ENCODE measurements at places on chromosomes 1 and 21.

DNA sequence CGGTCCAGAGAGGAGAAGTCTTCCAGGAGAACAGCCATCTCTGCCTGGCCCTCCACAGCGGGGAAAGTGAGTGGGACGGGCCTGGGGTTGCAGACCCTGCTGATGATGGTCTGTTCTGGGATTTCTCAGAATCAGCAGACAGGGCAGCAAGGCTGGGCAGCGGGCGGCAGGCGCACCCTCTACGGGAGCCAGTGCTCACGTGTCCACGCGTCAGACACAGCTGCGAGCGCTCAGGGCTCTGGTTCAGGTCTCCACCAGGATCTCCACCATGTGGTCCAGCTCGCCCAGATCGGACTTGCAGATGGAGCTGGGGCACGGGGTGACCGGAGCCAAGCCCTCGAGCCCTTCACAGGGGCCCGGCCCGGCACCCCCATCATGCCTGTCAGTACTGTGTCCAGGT lies 5.5 kb downstream of the CLCA4 start:
- no peak for DNase-seq

DNA sequence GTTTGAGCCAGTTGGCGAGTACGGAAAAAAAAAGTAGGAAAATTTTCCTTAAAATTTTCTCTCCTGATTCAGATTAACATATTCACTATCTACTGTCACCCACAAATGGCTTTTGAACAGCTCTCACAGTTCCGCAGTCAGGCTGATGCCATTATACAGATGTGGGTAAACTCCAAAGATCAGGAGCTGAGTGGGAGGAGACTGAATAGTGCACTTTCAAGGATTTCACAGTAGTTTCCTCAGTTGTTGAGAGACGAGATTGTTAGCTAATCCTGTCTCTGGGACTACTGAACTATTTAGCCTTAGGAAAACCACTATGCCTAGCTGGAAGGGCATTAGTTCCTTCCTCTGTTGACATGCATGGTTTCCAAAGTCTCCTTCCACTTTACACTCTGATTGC lies 3.2 kb upstream of the DISP1 start:
- no peak for DNase-seq

DNA sequence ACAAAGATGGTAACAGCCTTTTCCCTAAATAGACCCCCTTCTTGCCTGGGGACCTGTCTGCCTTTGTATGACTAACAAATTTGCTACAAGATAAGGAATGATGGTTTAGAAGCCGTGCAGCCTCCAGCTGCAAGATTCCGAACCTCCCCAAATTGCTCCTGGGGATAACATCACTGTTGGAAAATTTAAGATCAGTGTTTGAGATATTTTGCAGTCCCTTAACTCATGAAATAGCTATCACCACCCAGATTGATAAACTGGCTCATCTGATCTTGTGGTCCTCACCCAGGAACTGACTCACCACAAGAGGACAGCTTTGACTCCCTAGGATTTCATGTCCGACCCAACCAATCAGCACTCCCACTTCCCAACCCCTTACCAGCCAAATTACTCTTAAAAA lies 254.7 kb downstream of the USH2A start:
- DNase-seq = no peak

DNA sequence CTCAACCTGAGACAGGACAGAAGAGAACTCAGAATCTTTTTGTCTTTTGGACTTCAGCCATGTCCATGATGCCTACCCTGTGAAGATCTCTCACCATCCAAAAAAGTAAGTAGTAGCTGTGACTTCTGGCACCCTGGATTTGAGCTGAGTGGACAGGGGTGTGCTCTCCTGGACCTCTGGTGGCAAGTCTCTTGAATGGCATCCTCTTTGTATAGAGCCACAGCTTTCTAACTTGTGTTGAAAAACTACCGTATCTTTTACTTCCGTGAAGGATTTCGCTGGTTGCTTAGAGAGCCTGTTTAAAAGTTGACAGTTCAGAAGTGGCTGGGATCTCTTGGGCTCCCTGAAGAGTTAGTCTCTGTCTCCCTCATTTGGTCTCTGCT lies 1.8 kb downstream of the MFN2 start:
- no peak for DNase-seq

- DNase-seq = no peak
Measured at GRCh38 chr1:50604580-50604979, 181.3 kb upstream of the DMRTA2 start.

- no peak for DNase-seq
Measured at GRCh38 chr1:159428536-159428935, 3.5 kb upstream of the OR10J4 start.

- DNase-seq = no peak
Measured at GRCh38 chr1:45979074-45979777, 153.2 kb downstream of the PIK3R3 start.

DNA sequence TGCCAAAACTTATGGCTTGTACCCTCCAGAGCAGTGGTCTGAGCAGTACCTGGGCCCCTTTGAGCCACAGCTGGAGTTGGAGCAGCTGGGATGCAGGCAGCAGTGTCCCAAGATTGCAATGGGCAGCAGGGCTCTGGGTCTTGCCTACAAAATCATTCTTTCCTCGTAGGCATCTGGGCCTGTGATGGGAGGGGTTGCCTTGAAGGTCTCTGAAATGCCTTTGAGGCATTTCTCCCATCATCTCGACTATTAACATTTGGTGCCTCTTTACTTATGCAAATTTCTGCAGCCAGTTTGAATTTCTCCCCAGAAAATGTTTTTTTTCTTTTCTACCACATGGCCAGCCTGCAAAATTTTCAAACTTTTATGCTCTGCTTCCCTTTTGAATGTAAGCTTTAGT lies 31.0 kb upstream of the TSPAN2 start:
- DNase-seq = no peak

DNA sequence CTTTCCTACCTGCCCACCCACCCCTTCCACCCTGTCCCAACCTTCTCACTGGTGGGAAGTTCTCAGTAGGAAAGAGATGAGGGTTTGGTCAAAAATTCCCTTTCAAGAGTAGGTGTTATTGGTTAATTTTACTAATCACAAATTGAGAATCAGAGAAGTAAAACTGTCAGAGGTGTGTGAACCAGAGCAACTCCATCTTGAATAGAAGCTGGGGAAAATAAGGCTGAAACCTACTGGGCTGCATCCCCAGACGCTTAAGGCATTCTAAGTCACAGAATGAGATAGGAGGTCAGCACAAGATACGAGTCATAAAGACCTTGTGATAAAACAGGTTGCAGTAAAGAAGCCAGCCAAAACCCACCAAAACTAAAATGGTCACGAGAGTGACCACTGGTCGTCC lies 11.5 kb downstream of the PLA2G2D start:
- no peak for DNase-seq
